ENCODE measurements at places on chromosomes 2 and 18. TPM values are rescaled to one million over a fixed set of nuclear protein-coding genes. Genes with fewer than 3 reads are reported as not detected.

DNAJC5G gene
- total RNA-seq: not detected

GPR45 gene
- total RNA-seq: not detected

KLHL14 gene
- total RNA-seq: not detected

TLK1 gene
- total RNA-seq: 14.9 TPM

RAMP1 gene
- total RNA-seq: 0.19 TPM

CCDC178 gene
- total RNA-seq: not detected

CFAP221 gene
- not detected for total RNA-seq

GMCL1 gene
- 6.8 TPM for total RNA-seq

CD302 gene
- total RNA-seq: 6.2 TPM

RTP5 gene
- not detected for total RNA-seq

SGPP2 gene
- total RNA-seq: not detected

TXNDC2 gene
- total RNA-seq: not detected

SDC1 gene
- 0.47 TPM for total RNA-seq

OSGEPL1 gene
- 6.4 TPM for total RNA-seq

LHCGR gene
- not detected for total RNA-seq

LYPD1 gene
- 104 TPM for total RNA-seq

SNORC gene
- 0.38 TPM for total RNA-seq

SPDYA gene
- 1.3 TPM for total RNA-seq

MERTK gene
- 17.3 TPM for total RNA-seq

ANKRD30B gene
- not detected for total RNA-seq

CREG2 gene
- total RNA-seq: 0.72 TPM

Data from endothelial cell of coronary artery (primary cell).